NCI-H526 treated with DMSO at 0.1 percent for 48 hours (cell line): ENCODE measurements at places on chromosomes 3 and 15.

- no peak for DNase-seq
Observed at GRCh38 chr15:41968701-41969100, 3.7 kb downstream of the EHD4 start.

DNA sequence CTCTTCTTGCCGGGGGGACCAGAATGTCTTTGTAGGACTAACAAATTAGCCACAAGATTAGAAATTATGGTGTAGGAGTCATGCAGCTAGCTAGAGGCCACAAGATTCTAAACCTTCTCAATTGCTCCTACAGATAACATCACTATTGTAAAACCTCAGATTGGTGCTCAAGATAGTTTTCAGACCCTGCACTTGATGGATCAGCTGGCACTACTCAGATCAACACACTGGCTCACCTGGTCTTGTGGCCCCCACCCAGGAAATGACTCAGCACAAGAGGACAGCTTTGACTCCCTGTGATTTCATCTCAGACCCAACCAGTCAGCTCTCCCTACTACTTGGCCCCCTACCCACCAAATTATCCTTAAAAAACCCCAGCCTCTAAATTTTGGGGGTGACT is 124.1 kb upstream of the RASGRP1 start:
- no peak for DNase-seq

DNA sequence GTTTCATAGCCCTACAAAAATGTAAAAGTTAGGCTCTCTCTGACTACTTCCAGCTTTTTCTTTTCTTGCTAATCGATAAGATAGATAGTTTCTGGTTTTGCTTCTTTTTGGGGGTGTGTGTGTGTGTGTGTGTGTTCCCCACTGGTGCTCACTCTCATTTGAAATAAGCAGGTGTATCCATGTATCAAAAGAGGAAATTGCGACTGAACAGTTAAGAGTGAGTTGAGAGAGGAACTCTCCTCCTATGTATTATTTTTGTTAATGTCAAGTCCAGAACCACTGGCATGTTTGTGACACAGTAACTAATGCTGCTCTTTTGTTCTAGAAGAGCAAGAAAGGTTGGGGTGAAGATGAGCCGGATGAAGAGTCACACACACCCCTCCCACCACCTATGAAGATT is 96.7 kb upstream of the UMPS start:
- DNase-seq: no peak

DNA sequence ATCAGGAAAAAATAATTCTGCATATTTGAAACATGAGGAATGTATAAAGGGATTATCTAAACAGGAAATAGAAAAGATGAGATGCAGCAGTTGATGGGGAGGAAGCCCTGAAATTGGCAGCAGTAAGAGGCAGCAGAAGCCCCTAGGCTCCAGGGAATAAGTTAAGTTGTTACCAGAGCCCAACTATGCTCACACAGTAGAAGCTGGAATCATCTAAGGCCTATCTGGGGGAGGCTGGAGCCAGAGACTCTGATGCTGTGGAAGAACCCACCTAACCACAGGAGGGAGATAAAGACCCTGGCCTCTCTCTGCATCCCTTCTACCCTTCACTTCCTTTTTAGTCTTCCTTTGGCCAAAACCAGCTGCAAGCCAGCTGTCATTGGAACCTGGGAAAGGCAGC is 519.7 kb downstream of the DIPK2A start:
- no peak for DNase-seq

DNA sequence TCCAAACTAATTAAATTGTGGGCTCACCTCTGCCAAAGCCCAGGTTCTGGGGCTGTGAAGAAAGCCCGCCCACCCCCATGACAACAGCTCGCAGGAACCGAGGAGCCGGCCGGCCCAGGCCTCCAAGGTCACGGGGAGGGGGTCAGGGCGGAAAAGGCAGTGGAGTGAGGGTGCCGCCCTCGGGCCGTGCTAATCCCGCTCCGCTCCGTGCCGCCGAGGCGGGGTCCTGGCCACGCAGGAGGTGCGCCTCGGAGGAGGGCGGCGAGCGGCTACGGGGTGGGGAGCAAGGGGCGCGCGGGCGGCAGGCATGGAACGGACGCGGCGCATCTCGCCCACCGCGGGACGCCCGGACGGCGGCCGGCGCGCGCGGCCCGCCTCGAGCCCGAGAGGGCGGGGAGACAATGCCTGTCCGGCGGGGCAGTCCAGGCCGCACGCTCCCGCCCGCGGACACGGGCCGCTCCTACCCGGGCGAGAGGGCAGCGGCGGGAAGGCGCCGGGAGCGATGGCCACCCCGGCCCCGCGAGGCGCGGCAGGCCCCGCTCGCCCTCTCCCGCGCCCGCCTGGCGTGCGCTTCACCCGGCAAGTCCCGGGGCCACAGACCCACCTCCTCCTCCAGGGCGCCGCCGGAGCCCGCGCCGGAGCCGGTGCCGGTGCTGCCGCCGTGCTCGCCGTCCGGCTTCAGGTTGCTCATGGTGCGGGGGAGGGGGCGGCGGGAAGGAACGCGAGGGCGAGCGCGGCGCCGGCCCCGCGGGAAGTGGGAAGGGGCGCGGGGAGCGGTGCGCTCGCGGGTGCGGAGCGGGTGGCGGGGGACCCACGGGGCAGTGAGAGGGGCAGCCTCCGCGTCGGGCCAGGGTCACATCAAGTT is 528 bp downstream of the RBPMS2 start:
- no peak for DNase-seq

DNA sequence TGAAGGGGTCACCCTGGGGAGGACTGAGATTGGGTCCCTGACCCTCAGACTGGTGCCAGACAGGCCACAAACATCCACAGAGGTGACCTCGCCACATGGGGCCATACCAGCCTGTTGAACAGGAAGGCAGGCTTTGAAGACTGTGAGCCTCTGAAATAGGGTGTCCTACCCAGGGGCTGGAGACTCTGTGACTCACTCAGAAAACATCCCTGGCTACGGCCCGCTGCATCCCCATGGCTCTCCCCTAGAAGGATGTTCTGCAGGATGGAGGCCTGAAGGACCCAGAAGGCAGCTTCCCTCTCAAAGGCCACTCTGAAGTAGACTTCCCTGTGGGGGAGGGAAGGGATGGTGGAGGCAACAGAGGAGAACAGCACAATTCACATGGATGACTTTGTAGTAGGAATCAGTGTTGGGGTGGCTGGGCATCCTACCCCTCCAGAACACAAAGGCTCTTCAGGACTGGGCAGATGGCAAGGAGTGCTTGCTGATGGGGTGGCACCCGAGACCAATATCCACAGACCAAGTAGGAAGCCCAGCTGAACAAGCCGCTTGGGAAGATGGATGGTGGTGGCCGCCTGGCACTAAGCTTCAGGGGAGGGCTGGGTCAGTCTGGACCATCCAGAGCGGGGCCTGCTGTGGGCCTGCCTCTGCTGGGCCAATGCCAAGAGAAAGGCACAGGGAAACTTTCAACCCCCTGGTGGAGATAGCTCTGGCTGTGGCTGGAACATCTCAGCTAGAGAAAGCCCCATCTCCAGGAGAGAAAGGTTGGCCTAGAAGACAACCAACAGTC is 37.6 kb upstream of the DUSP7 start:
- no peak for DNase-seq

DNA sequence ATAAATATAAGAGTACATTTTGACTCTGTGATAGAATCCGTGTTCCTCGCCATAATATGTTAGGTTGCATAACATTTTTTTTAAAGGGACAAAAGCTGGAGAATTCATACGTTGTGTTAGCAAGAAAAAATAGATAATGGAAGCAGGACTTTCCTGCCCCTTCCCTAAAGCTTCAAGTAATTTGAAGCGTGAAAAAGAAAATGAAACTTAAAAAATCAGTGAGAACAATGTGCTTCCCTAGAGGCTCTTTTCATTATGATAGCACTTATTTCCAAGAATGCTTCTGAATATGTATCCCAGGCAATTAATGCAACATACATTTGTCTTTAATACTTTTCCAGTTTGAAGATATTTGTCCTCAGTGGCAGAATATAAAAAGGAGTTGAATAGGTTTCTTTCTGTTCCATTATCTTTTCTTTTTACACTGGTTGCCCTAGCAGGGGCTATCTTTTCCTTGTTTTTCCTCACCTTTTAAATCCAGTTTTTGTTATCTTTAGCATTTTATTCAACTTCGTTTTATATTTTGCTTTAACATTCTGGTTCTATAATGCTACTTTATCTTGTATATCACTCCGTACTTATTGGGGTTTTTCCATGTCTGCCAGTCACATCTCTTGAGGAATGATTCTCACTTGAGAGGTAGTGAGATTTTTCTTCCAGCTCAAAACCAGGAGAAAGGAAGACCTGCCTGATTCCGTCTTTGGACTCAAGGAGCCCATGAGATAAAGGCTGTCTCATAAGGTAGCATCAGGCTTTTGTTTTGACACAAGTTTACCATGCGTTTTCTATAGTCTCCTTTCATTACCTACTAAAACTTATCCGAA is 113.8 kb downstream of the MBNL1 start:
- DNase-seq: no peak

DNA sequence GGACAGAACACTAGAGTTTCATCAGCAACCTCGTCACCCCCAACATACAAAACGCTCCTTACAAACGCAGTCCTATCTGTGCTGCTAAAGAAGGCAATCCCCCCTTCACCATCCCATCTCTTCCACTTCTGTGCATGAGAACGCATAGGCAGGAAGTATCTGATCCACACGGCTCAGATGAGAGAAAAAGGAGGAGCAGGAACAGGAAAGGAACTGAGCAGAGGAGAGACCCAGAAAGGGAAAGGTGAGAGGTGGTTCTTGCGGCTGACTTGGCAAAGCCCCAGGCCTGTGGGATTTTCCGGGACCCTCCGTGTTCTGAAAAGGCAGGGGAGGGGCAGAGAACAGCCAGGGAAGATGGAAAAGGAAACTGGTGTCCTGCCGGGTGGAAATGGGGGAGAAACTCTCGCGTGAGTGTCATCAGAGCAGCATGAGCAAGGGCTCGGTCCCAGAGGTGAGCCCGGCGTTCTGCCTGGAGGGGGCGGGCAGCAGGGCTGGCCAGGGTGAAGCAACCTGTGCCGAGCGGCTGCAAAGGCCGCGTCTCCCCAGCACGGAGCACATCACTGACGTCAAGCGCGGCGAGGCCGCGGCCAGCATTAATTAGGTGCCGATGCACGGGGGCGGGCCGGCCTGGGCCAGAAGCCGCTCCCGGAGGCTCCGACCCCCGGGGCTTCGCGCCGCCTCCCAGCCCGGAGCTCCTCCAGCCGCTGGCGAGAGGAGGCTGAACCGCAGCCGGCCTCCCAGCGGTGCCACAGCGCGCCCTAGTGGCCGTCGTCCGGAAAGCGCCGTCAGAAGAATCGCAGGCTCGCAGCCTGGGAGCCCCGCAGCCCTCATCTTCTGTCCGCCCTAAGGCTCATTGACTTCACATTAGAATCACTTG is 35.8 kb downstream of the CPN2 start:
- peak; percentile 50 for DNase-seq

DNA sequence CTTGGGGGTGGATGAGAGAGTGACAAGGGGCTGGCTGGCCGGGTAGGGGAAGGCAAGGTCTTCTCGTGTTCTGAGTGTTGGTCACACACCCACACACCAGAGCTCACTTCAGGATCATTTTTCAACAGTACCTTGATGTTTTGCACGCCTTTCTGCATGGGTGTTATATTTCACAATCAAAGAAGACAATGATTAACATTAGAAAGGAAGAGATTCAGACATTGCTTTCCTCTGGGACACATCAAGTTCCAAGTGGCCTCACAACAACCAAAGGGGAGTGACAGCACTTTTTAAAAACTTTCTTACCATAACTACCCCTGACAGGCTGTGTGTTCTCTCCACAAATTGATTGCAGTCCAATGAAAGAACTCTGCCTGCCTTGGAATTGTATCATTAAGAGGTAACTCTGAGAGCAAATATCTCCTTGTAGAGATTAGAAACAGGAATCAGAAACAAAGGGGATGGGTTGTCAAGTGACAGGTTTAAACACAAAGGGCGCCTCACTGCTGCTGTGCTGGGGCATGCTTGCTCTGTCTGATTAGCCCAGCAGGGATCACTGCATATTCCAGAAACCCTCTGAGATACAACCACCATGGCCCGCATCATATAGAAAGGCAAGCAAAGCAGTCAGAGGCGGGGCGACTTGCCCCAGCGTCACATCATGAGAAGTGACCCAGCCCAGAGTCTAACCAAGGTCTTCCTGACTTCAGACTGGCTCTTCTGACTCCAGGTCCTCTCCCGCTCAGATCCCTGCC is 230.8 kb downstream of the FEZF2 start:
- DNase-seq: no peak

DNA sequence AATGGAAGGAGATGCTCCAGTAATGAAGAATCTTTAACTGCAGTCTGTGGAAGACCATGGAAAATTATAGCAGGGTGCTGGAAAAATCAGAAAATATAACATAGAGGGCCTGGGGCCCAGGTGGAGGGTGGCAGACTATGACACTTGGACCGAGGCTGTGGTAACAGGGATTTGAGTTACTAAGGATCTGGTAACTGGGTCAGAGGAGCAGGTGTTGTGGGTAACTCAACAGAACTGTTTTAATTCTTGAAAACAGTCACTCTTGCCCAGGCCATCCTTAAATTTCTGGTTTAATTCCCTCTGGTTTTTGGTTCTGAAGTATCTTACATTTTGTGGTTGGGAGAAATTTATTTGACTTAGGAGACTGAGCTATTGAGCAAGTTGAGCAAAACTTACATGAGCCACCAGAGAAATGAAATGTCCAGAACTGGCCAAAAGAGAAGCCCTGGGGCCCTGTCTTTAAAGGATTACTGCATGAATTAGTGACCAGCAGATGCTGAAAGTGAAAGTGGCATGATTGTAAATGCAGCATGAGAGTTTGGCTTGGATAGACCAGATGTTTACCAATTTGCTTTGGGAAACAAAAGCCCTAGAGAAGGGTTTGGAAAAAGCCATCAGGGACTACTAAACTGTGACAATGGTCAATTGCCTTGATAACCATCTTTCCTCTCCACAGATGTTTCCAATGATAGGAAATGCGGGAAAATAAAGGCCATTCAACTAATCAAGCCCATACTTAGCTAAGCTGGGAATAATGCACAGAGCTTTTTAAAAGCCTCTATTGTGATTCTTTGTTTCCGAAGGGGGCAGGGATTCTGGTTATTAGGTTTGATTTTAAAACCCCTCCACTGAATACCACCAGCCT is 374.9 kb upstream of the TGFBR2 start:
- no peak for DNase-seq

- DNase-seq: no peak
Observed at GRCh38 chr3:152071924-152072323, 196.8 kb upstream of the MBNL1 start.

DNA sequence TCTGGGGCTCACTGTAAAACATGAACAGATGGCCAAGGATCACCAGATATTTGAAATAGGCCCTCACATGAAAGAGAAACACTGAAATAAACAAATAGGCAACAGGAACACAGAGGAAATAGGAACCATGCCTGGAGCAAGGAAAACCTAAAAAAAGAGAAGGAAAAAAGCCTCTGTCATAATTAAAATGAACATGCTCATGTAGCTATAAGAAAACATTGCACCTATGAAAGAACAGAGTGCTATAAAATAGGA is 102.4 kb downstream of the RAB11A start:
- DNase-seq: no peak

GRCh38 chr3:86815880-86816279 is 175.1 kb downstream of the VGLL3 start:
- no peak for DNase-seq

GRCh38 chr3:179438841-179439240 is 12.4 kb downstream of the GNB4 start:
- no peak for DNase-seq

GRCh38 chr15:83436513-83437158 is 10.5 kb upstream of the SH3GL3 start:
- peak; percentile 53 for DNase-seq

- no peak for DNase-seq
Observed at GRCh38 chr3:106176734-106177133, 307.9 kb upstream of the CBLB start.

GRCh38 chr3:25191673-25192072 is 236.4 kb upstream of the RARB start:
- DNase-seq: no peak
